ENCODE measurements at places on chromosomes 4 and X. TPM values are rescaled to one million over a fixed set of nuclear protein-coding genes. Genes with fewer than 3 reads are reported as not detected.

Gene EDA
- 5.9 TPM for total RNA-seq

Gene TSPAN7
- 0.35 TPM for total RNA-seq

Gene KCNIP4
- not detected for total RNA-seq

Gene REELD1
- total RNA-seq, result 0.32 TPM

Data from T-helper 17 cell (primary cell).